ENCODE measurements at places on chromosomes 1 and 21.

- DNase-seq, result no peak
Measured at GRCh38 chr1:213687832-213688231, 299.9 kb upstream of the PROX1 start.

DNA sequence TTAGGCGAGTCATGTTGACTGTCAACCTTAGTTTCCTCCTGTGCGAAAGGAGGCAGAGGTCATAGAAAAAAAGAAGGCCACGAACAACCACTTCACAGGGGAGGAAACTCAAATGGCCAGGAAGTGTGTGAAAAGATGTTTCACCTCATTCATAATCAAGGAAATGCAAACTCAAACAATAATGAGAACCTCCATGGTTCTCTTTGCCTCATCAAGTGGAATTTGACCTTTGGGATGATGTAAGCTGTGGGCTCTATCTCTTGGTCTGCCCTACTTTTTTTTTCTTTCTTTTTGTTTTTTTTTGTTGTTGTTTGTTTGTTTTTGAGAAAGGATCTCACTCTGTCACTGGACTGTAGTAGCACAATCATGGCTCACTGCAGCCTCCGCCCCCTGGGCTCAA, 55.9 kb upstream of the GRHL3 start:
- DNase-seq, result no peak

DNA sequence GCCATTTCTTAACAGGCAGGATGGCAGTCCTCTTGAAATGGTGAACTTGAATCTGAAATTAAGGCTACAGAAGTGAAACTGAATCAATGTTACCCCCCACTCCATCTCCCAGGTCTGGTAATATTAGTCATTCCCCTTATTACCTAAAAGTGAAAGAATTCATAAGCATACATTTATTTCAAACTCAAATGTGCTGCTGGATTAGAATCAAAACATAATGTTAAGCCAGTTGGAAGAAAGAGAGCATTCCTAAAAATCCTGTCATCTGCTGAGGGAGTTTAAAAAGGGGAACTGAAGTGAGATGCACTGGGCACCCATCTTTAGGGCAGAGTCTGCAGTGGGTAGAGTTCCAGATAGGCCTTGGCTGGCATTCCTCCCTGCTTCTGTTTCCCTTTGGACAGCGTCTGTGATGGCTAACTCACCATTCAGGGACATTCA, 17.4 kb downstream of the KIAA0319L start:
- DNase-seq, result no peak

DNA sequence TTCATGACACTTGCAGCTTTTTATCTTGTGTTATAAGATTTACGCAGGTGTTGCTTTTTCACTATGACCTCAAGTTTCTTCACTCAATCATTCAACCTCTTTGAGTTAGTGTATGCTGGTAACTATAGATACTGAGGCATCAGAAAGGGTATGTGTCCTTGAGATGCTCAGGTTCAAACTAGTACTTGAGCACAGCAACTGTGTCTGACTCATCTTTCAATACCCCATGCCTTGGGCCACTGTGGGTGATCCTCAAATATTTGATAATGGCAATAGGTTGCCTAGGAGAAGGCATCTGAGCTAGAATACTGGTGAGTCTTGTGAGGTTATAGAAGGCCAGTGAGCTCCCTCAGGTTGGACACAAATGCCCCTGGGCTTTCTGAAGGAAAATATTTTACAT, 88.1 kb upstream of the SPATA6 start:
- DNase-seq, result no peak

DNA sequence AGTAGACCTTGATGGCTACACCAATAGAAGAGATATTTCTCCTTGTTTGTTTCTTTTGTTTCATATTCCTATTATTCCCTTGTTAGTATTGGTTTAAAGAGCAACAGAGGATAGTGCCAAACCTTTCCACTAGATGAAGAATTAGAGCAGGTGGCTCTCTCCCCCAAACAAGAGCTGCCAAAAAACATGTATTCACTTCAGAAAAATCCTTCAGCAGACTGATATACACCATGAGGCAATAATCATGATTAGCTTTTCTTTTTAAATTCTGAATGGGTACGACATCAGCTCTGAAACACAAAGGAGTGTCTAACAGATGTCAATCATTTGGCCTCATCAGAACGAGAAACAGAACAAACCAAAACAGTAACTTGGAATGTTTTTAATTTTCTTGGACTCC, 67.3 kb upstream of the MAP10 start:
- no peak for DNase-seq

GRCh38 chr1:99445071-99445470, 180.8 kb downstream of the PLPPR4 start:
- no peak for DNase-seq

- no peak for DNase-seq
Measured at GRCh38 chr1:108327534-108328466, 83.9 kb upstream of the NBPF4 start.

GRCh38 chr1:223711173-223711572, 1.2 kb upstream of the CAPN2 start:
- DNase-seq, result no peak

DNA sequence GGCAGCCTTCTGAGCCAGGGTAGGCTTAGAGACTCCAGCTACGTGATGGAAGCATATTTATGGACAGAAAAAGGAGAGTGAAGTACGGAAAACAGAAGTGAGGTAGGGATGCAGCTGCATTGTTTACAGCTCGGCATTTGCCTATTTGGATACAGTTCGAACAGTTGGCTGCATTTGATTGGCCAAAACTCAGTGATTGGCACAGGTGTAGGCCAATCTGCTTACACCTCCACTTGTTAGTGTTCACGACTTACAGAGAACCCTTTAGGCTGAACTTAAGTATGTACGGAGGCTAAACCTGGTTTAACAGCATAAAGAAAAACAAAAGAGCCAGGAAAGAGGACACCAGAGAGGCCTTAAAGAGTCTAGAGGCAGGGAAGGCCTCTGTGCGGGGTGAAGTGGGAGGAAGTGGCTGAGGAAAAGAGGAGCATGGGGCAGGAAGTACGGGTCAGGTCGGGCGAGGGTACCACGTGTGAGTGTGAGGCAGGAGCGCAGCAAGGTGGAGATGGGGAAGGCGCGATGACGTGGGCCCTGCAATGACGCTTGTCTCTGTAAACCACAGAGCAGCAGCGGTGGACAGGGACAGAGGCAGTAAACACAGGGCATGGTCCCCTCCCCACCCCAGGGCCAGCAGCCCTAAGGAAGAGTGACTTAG, 32.0 kb downstream of the RSPH1 start:
- DNase-seq, result no peak

- DNase-seq, result no peak
Measured at GRCh38 chr1:84373436-84374141, 24.7 kb upstream of the DNASE2B start.

- no peak for DNase-seq
Measured at GRCh38 chr21:14688412-14688811, 142.3 kb upstream of the SAMSN1 start.

DNA sequence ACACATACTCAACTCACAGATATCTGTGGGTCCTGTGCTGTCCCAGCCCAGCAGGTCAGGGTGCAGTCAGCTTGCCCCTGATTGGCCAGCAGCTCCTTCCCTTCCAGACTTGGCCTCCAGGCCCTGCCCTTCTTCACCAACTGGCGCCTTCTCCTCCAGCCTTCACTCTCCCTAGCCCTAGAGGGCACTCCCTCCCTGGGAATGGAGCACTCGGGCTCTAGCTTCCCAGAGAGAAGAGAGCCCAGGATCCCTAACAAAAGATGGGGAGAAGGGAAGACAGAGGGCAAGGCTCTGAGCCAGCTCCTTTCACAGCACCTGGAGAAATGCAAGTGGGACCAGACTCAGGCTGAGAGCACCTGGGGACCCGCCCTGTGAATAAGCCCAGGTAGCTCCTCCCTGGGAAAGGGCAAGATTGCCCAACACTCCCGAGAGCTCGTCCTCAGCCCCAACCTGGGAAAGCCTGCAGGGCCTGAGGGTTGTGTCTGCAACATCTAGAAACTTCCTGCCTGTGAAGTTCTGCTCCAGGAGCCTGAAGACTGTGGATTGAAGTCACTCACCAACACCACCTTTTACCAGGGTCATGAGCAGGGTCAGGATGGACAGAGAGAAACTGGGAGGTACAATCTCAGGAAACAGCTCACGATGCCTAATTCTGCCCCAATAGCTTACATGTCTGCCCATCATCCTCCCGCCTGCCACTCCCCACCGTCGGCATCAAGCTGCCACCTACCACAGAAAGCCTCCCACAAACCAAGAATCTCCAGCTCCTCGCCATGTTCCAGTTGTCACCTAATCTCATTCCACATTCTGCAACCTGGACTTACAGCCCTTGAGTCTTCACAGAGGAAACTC, at the start of gene PGLYRP4:
Gene PGLYRP4, minus strand, starts transcription at position 331 of the 852 bp plus-strand sequence. CDS start 909 bp downstream, outside the sequence.
- no peak for DNase-seq

DNA sequence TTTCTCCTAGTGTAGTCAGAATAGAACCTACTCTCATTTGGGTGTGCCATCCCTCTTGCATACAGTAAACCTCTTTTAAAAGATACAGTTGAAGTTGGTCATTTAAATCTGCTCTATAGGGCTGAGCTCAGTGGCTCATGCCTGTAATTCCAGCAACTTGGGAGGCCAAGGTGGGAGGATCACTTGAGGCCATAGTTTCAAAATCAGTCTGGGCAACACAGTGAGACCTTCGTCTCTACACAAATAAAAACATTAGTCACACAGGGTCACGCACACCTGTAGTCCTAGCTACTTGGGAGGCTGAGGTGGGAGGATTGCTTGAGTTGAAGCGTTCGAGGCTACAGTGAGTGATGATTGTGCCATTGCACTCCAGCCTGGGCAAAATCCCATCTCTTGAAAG, 183.8 kb downstream of the LHX8 start:
- no peak for DNase-seq

DNA sequence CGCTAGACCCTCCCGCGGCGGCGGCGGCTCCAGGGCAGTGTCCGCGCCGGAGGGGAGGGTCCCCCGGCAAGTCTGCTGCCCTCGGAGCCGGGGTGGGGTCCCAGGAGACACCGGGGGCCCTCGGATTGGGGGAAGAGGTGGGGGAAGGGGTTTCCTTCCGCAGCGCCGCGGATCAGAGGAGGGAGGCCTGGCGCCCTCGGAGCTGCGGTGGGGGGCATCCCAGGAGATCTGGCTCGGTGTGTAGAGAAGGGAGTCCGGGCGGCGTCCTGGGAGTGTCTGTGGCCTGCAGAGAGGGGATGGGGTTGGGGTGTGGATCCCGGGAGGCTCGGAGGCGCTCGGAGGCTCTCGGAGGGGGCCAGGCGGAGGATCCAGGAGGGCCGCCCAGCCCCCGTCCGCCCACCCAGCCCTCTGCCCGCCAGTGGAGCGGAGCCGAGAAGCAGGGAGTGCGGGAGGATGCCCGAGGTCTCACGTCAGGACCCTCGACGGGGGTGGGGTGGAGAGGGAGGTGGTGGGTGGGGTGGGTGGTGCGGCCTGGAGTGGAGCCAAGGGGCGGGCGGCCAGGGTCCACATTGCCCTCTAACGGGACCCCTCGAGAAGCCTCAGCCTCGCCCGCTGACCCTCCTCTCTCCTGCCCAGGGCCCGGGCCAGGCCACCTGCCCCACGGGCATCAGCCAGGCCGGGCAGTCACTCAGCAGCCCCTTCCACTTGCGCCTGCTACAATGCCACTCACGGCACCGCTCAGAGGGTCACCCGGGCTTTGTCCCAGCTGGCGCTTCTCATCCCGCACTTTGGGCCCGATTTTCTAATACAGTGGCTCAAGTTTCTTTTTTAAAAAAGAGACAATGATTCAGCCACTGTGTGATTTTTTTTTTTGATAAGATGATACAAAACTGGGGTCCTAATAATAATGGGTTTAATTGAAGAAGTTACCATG, 60.2 kb upstream of the ARHGEF16 start:
- DNase-seq, result no peak

GRCh38 chr1:156832434-156832833, 15.8 kb upstream of the SH2D2A start:
- DNase-seq, result no peak

DNA sequence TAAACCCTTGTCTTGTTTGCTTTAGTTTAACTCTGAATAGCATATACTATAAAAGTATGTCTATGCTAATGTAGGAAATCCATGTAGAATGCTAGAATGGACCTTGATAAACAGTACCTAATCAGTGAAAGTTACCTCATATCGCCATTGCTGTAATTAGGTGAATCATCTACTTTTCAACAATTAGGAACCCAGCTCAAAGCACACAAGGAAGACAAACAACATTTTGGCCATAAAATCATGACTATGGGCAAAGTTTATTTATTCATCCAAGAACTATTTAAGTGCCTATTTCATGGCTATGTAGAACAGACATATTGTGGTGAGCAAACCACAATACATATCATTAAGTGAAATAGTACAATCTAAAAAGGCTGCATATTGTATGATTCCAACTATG, 1043.2 kb downstream of the BRINP3 start:
- DNase-seq, result no peak

GRCh38 chr1:209040351-209040750, 543.2 kb upstream of the CAMK1G start:
- DNase-seq, result no peak
